ENCODE measurements at places on chromosomes 7 and 10.
A peak's percentile ranks its signal among the peaks of the same experiment; 100 is the strongest.

- DNase-seq: no peak
These were observed 8.8 kb downstream of the PSD start for GRCh38 chr10:102409604-102410428.

GRCh38 chr10:14146025-14146424 lies 184.7 kb downstream of the FRMD4A start:
- DNase-seq: peak; percentile 44

DNA sequence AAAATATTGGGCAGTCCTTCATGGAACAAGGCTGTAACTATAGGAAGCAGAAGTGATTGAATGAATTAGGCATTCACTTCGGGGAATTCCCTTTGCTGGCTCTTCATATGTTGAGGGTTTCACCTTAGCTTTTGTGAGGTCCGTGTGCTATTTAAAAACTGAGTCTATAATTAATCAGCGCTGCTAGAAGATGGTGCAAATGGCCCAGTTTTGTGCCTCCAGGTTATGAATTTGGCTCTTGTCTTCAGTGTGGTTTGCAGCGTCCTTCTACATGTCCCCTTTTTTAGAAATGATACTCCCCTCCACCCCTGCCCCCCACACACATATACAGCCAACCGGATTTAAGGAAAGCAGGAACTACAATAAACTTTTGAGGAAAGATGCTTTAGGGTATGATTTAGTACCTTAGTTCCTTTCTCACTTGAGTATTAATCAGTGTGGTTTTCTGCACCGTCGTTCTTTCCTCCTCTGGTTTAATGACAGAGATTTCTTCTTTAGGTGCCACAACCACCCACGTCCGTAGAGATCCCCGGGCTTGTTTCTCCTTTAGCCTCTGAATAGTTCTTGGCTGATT lies 110.6 kb upstream of the SAMD8 start:
- DNase-seq: no peak

GRCh38 chr10:44985175-44985681 lies 6.6 kb upstream of the DEPP1 start:
- no peak for DNase-seq

GRCh38 chr7:962401-963081 lies 8.1 kb upstream of the ADAP1 start:
- no peak for DNase-seq

GRCh38 chr7:106692450-106693051 lies 31.6 kb upstream of the CCDC71L start:
- DNase-seq: no peak

DNA sequence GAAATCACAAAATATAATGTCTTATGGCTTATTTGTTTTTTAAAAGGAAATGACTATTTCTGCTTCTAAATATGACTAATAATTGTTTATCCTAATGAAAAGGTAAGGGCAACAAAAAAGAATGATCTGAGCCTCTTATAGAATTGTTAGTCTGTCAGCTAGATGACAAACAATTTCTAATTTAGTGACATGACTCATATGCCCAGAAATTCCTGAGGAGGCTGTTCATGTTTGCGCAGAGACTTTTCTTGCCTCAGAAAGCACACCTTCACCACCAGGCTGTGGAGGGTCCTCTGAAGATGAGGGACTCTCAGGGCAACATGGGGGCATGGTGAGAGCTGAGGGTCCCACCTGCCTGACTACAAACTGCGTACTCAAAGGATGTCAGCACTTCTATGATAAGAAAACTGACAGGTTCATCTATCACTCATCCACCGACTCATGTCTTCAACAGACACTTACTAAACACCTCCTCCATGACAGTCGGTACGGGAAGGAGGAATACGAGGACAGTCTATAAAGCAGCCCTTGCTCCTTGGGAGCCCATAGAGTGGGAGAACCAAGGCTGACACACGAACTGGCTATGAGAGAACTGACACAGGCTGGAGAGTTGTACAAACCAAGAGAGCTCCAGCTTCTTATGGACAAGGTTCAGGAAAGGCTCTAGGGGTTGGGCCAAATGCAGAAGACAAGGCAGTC lies 102.0 kb downstream of the PKD1L1 start:
- no peak for DNase-seq

GRCh38 chr7:51286401-51286800 lies 30.2 kb downstream of the COBL start:
- no peak for DNase-seq

GRCh38 chr7:18003286-18003994 lies 24.2 kb downstream of the PRPS1L1 start:
- DNase-seq: no peak

GRCh38 chr7:28626221-28626620 lies 213.9 kb downstream of the CREB5 start:
- no peak for DNase-seq

- DNase-seq: no peak
These were observed 42.3 kb downstream of the AKR1E2 start for GRCh38 chr10:4868357-4868657.

DNA sequence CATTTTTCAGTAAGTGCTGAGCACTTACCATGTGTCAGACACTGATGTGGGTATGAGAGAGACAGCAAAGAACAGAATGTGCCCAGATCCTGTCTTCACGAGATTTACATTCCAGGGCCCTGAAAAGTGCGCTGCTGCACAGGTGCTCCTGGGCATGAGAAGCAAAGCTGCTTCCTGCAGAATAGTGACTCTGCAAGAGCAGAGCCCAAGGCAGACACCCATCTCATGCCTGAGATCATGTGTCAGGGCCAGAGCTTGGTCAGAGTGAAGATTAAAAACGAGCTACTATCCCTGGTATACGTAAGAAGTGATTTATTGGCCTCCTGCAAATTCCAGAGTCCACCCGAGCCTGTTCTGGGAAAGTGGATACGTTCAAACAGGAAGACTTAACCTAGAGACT lies 824.4 kb downstream of the GRID1 start:
- no peak for DNase-seq

DNA sequence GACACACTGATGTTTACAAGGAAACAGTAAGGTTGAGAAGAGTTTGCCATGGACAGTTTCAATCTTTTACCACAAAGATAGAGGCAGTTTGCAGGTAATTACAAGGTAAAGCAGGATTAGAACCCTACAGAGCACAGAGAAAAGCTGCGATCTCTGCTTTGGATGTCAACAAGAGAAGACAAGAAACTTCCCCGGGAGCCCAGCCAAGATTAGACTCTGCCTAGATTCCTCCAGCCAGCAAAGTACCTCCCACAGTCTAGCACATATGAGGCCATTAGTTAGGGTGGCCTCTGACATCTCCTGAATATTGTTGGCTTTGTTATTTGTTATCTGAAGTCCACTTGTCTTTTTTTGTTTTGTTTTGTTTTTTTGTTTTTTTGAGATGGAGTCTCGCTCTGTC lies 178.1 kb downstream of the CALN1 start:
- DNase-seq: no peak

DNA sequence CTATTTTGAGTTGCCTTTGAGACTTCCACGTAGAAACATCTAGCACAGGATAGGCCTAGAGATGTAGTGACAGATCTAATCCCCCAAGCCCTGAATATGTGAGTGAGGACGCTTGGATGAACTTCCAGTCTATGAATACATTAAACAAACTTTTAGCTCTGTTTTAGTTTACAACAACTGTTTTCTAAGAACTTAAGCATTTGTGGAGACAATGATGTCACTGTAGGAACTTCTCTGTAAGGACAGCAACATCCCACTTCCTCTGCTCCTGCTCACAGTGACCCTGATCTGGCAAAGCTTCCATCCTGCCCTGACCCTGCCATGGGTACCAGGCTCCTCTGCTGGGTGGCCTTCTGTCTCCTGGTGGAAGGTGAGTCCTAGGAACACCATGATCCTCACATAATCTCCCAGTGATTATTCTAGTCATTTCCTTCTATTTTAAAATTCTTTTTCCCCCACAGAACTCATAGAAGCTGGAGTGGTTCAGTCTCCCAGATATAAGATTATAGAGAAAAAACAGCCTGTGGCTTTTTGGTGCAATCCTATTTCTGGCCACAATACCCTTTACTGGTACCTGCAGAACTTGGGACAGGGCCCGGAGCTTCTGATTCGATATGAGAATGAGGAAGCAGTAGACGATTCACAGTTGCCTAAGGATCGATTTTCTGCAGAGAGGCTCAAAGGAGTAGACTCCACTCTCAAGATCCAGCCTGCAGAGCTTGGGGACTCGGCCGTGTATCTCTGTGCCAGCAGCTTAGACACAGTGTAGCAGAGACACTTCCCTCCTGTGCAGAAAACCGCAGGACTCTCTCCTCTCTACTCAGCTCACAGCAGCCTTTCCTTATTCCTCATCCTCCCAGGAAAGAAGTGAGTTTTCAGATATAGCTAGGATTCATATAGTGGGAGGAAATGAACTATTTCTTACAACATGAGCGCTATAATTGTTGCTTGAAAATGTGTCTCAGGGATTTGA lies 194.4 kb upstream of the PRSS1 start:
- DNase-seq: no peak

- DNase-seq: no peak
These were observed 74.8 kb downstream of the ZRANB1 start for GRCh38 chr10:125016611-125017202.

- no peak for DNase-seq
These were observed 7.1 kb downstream of the GATA3 start for GRCh38 chr10:8061274-8062211.

- peak; percentile 69 for DNase-seq
These were observed 97.7 kb downstream of the NRCAM start for GRCh38 chr7:108358553-108358952.

DNA sequence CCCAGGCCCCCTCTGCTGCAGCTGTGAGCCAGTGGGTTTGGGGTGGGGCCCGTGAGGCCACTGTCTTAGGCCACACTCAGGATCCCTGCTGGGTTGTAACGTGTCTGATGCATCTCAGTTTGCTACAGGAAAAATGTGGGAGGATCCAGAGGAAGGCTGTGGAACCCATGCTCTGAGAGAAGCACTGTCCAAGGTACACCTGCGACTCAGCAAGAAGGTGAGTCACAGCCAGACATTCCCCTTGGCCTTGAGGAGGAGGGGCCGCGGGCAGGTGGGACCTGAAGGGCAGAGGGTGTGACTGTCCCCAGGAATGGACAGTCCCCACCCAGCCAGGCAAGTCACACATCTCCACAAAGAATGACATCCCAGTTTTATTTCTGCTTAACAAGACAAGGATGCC lies 27.8 kb upstream of the C10orf120 start:
- no peak for DNase-seq

- no peak for DNase-seq
These were observed 103.6 kb downstream of the MKLN1 start for GRCh38 chr7:131431289-131431688.

DNA sequence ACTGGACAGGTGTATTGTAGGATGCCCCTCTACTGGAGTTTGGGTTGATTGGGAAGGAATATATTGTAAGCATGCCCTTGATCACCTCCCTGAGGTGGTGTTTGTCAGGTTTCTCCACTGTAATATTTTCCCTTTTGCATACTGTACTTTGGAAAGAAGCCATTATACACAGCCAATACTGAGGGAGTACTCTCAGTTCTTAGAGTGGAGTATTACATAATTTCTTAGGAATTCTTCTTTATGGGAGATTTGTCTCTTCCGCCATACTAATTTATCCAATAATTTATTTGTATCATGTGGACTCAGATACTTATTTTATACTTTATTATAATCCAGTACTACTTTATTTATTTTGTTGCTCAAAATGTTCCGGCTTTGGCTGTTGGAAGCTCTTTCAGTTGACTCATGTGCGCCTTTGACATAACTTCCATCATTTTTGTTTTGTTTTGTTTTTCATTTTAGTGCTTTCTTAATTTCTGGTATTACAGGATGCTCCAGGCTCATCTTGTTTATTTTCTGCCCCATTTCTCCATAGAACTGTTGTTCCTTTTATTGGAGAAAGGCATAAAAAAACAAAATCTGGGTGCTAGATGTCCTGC lies 29.7 kb downstream of the MKLN1 start:
- no peak for DNase-seq

GRCh38 chr7:92282930-92283329 lies 37.2 kb downstream of the ANKIB1 start:
- DNase-seq: no peak

DNA sequence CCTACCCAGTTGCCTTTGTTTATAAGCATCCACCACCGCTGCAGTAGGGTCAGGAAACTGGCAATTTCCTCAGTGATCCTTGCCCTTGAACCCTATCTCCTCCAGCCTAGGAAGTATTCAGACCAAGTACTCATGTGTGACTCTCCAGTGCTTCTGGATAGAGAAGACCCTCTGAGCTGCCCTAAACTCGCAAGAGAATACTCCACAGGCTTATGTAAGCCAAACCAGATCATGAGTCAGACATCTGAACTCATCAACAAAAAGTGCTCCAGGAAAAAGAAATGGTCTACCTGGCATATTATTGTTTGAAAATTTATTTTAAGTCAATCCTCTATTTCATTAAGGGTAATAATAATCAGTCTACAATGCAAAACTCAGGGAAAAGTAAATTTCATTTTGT lies 101.3 kb downstream of the KAT6B start:
- no peak for DNase-seq

Measured in AG04449 (cell line).